Osteocyte (in vitro differentiated cells): ENCODE measurements at places on chromosomes 11 and 22. TPM values are rescaled to one million over a fixed set of nuclear protein-coding genes. Genes with fewer than 3 reads are reported as not detected.

OR51B2 gene
- not detected in 2 replicates for total RNA-seq

GRCh38 chr22:47029244-47030074, 267.0 kb downstream of the TBC1D22A start:
- no peak for DNase-seq
- no peak overlapping the region for H3K27ac ChIP-seq
- no peaks in the 10 kb centered on the region for H3K27me3 ChIP-seq
- no peak overlapping the region for H3K4me3 ChIP-seq
- no peaks in the 10 kb centered on the region for H3K36me3 ChIP-seq
- peaks cover 9% of the 10 kb centered on the region for H3K4me1 ChIP-seq

DNA sequence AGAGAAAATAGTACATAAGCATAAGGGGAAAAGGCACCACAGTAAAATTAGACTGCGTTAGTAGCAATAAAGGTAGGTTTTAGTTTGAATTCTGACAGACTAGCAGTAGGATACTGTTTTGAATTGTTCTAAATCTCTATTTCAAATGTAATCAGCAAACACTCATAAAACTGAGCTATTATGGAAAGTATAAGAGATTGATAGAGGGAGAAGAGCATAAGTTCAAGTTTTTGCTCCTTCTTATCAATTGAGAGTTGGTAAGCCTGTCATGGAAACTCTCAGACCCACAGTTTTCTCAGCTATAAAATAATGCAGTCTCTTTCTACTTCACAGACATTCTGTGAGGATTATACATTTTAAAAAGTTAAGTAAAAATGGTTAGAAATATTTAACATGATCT, 840.2 kb upstream of the CNTN5 start:
- no peaks in the 10 kb centered on the region for H3K27me3 ChIP-seq
- no peaks in the 10 kb centered on the region for H3K36me3 ChIP-seq
- no peak overlapping the region for H3K27ac ChIP-seq
- no peaks in the 10 kb centered on the region for H3K4me1 ChIP-seq
- no peak overlapping the region for H3K4me3 ChIP-seq

DNA sequence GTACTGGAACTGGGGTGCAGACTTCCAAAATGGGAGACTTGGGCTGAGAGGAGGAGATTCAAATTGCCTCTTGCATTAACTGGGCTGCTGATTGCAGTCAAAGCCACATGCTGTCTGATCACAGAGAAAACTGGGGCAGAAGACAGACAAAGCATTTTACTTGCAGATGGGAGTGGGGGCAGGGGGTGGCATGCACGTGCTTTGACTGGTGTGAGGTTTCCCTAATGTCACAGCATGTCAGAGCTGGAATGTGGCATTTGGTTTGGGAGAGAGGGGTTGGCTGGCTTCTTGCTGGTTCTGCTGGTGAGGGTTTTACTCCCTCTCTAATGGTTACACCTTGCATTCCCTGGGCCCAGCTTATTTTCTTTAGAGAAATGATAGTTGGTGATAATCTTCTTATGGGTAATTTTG, 2.9 kb downstream of the TUB start:
- no peaks in the 10 kb centered on the region for H3K36me3 ChIP-seq
- H3K4me3 ChIP-seq, result no peak overlapping the region
- no peak overlapping the region for H3K27ac ChIP-seq
